GM12891 (cell line): ENCODE measurements at places on chromosomes 3 and 15.

GRCh38 chr3:52393959-52394670 lies 50.8 kb downstream of the SEMA3G start:
- DNase-seq, result no peak

DNA sequence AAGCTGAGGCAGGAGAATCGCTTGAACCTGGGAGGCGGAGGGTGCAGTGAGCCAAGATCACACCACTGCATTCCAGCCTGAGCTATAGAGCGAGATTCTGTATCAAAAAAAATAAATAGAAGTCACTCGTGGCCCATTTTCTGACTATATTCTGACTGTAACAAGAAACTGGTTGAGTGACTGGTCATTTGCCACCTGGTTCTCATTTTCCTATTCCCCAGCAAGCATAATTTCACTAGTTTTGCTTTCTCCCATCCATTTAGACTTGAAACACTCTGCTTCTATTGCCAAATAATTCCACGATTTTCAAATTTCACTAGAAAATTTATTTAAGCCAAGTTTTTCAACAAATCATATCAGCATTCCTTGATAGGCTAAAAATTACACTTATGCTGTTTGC lies 40.7 kb downstream of the C3orf70 start:
- DNase-seq, result no peak

GRCh38 chr3:86973440-86973839 lies 17.5 kb downstream of the VGLL3 start:
- DNase-seq, result no peak

DNA sequence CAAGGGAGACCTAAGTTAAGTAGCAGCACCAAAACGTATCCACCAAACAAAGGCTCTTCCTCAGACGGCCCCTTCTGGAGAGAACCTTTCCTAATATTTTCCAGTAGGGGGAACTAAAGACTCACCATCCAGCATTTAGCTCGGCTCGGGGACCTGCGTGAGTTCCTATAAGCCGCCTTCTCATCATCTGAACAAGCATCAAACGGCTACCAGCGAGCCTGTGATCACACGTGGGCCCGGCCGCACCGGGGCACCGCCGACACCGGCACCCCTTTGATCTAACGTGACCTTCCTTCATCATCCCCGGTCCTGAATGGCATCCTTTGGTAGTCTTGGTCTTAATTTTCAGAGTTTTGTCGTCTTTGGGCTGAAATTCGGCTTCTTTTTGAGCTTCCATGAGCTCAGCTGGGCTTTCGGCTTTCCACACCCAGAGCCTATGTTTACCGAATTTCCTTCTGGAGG lies 1.4 kb upstream of the ROBO2 start:
- no peak for DNase-seq

DNA sequence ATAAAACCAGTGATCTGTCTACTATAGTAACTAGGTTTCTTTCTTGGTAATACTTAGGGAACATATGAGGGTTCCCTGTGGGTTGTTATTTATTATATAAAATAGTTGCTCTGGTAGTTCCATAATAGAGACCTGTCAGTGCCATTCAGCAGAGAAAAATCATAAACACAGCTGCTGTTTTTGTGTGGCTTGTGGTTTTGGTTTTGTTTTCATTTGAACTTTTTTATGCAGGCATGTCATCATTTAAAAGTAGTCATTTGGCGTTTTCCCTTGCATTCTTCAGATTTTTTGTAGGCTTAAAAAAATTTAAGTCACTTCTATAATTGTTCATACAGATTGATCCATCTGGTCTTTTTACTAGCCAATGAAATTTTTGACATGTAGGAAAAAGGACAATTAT lies 47.9 kb downstream of the PIK3CA start:
- peak; percentile 14 for DNase-seq

DNA sequence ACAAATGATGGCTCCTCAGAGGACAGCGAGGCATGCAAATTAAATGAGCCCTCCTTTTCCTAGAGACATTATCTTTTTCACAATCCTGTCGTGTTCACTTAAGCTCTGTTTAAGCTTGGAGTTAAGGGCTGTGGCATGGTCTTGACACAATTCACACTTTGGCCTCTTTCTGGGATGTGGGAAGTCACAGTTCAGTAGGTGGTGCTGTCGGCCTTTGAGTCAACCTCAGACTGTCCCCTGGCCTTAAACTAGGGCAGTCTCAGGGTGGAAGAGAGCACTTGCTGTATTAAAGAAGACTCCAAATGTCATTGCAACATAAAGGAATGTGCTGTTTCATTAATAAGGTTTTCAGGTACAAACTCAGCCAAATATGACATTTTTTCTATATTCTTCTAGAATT lies 351.0 kb downstream of the MCTP2 start:
- no peak for DNase-seq

DNA sequence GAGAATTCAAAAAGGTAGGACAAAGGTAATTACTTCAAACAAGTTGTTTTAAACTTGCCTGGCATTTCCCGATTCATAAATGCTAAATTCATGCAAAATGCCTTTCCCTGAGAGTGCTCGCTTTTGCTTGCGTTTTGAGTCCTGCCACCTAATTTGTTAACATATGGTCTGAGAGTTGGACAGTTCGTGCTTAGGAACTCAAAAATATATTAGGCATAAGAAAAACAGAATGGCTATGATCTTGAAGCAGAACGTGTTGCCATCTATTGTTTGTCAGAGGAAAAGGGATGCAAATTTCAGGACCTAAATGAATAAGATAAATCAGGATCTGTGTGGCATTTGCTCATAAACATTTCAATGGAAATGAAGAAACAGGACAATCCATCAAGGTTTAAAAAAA lies 195.8 kb downstream of the ZMAT3 start:
- DNase-seq, result no peak

- no peak for DNase-seq
Observed at GRCh38 chr3:140394488-140395133, 283.3 kb upstream of the TRIM42 start.

- peak; percentile 25 for DNase-seq
Observed at GRCh38 chr3:12395349-12396012, 88.8 kb upstream of the TSEN2 start.

DNA sequence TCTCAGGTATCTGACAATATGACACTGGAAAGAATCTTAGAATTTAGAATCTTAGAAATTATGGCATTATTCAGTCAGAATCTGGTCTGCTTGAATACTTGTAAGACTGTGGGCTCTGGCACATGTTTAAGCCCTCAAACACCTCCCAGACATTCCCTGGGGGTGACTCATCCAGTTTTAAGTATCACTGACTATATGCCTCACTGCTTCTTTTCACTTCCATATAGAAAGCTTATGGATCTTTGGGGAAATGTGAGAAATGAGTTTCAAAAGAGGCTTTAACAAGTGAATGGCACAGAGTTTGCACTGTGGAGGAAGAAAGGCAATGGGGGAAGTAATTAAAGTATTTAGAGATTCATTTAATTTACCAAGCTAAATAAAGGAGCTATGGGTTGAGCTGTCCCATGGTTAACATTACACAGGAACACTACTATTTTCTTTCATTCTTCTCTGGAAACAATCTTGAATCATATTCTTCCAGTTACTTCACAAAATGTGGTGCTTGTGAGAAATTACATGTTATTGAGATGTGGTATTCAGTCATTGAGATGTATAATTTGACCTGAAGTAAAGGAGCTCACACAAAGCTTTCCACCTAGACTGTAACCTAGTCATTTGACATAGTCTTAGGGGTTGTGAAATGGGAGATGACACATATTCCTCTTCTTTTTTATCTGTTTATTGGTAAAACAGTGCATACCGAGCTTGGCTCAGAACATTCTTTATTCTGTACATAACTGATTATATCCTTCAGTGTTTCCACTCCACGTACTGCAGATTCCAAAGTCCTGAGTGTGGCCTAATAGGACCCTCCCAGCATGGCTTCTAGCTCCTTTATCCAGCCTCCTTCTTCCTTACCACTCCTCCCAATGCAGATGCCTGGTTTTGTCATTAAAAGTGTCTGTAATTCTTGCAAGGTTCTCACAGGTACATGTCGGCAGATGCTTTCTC lies 544.6 kb upstream of the NECTIN3 start:
- no peak for DNase-seq

- DNase-seq, result no peak
Observed at GRCh38 chr15:25693321-25694238, 169.5 kb downstream of the ATP10A start.

DNA sequence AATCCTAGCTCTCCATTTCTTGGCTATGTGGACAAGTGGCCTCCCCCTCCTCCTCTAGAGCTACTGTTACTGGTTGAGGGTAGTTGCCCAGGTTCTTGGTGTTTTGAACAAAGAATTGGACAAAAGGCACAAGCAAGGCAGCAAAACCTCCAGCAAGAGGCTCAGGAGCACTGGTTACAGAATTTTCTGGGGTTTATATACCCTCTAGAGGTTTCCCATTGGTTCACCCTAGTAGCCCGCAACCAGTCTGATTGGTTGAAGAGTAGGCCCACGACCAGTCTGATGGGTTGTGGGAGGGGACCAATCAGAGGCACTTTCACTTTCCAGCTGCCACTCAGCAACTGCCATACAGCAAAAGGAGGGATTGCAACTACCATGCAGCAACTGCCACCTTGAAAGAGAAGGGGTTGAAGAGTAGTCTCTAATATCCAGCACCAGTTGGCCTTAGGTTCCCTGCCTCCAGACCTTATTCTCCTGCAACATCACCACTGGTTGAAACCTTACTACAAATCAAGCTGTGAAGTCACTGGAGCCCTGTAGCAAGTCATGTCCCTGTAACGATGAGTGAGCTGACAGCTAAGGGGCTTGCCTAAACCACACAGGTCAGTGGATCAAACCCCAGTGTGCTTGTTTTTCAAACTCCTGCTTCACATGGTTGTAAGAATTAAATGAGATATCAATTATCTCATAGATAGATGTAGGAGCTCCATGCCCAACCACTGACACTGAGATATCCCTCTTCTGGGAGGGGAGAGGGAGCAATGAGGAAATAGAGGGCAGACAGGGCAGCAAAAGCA lies 2.9 kb upstream of the C15orf39 start:
- DNase-seq, result no peak

GRCh38 chr3:30655187-30655812 lies 48.9 kb downstream of the TGFBR2 start:
- DNase-seq, result no peak
